ENCODE measurements at places on chromosomes 1 and 21.

- DNase-seq = no peak
Observed at GRCh38 chr21:36245115-36245514, 74.9 kb upstream of the MORC3 start.

GRCh38 chr1:40299366-40300248, 17.5 kb downstream of the COL9A2 start:
- DNase-seq = no peak

GRCh38 chr1:207218512-207219362, 102.7 kb upstream of the CD55 start:
- DNase-seq = no peak

DNA sequence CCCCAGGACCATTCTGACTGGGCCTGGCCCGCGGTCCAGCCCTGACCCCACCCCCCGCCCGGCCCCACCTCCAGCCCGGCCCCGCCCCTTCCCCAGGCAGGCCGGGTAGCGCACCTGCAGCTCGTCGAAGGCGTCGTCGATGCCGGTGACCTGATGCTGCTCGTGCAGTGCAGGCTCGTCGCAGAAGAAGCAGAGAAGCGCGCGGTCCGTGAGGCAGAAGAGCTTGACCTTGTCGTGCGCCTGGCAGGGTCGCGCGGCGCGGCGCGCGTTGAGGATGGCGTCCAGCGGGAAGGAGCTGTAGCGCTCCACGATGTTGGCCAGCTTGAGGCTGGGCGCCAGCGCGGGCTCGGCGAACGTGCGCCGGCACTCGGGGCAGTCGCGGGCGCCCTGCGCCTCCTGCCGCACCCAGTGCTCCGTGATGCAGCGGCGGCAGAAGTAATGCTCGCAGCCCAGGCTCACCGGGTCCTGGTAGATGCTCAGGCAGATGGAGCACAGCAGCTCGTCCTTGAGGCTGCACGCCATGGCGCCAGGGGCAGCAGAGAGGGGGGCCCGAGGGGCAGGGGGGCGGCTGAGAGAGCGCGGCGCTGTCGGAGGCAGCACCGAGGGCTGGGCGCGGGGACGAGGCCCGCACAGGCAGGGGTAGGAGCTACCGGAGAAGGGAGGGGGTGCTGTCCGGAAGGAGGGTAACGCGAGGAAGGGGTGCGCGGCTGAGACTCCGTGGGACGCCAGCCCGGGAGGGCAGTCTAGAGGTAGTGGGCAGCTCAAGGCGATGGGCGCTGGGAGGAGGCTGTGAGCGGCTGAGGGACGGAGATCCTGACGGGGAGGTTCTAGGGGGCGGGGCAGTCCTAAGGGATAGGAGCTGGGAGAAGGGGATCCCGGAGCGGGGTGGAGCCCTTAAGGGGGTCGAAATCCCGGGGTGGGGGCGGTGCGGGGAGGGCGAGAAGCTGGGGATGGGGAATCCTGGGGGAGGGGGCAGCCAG, 642 bp downstream of the TRIM62 start:
- peak; percentile 48 for DNase-seq

DNA sequence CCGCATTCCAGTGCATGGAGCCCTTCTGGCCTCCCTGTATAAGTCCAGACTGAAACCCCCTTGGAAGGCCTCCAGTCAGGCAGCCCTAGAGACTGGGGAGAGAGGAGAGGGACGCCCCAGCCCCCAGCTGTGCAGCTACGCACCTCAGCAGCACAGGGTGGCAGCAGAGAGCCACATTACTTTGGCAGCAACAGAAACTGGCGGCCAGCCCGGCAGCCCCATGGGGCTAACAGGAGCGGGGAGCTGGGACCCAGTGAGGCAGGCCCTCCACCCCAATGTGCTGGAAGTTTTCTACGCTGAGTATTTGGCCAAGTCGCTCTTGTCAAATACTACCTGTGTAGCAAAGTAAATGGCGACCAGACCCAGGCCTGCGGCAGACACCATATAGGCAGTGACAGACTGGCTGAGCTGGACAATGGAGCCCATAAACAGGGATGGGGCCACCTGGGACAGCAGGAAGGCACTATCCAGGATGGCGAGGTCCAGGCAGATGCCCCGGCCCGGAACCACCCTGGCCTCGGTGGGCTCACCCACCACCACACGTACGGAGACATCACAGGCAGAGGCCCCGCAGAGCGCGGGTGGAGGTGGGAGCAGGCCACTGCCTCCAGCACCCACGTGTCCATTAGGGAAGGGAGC, 21.2 kb downstream of the SLC45A3 start:
- peak; percentile 61 for DNase-seq

- DNase-seq = no peak
Observed at GRCh38 chr1:59900640-59901039, 25.9 kb downstream of the CYP2J2 start.

- no peak for DNase-seq
Observed at GRCh38 chr1:226443439-226443838, 35.5 kb upstream of the PARP1 start.

- DNase-seq = no peak
Observed at GRCh38 chr1:156803086-156803851, 13.4 kb downstream of the SH2D2A start.

GRCh38 chr1:63112155-63112900, 210.0 kb upstream of the FOXD3 start:
- DNase-seq = no peak

DNA sequence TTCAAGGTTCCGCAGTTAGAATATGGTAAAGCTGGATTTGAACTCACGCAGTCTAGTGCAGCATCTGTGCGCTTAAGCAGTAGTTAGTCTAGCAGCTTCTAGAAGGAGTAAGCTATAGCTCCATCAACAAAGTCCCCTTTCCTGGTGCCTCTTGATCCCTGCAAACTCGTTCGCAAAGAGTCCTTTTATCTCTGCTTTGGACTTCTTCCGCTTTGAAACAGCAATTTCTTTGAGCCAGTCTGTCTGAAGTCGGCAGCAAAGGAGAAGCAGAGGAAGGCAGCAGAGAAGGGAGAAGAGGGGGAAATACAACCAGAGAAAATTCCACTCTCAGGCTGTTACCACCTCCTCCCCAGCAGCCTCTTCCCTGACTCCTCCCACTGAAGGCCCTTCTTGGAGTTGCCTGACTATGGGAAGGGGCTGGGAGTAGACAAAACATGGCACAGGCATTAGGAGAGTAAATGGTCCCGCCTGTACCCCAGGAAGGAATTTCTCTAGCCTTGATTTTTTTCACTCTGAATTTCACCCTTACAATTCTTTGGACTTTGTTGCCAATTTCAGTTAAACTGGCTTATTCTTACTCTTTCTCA, 25.9 kb downstream of the HSD3B2 start:
- no peak for DNase-seq

GRCh38 chr1:11990303-11991032, 10.2 kb downstream of the MFN2 start:
- DNase-seq = no peak
